ENCODE measurements at places on chromosomes 5 and 9.

- no peak for DNase-seq
Measured at GRCh38 chr9:70389621-70390266, 24.7 kb downstream of the KLF9 start.

GRCh38 chr5:7395432-7395946, 449 bp upstream of the ADCY2 start:
- no peak for DNase-seq

DNA sequence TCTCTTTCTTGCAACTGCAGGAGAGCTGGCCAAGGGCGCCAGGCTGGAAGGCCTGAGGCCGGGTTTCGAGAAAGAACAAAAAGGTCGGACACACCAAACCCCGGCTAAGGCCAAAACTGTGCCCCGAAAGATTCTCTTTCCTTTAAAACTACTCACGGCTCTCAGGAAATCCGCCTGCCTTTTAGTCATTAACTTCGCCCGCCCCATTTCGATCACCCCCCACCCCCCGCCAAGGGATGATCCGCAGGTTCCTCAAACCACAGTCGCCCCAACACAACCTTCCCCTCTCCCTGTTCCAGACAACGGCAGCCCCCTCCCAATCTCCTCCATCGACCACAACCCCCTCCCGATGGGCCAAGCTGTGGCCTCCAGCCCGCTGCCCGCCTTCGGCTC, 536 bp downstream of the FEM1C start:
- DNase-seq = peak; percentile 79

- DNase-seq = no peak
Measured at GRCh38 chr5:180433032-180433422, 61.2 kb upstream of the CNOT6 start.

DNA sequence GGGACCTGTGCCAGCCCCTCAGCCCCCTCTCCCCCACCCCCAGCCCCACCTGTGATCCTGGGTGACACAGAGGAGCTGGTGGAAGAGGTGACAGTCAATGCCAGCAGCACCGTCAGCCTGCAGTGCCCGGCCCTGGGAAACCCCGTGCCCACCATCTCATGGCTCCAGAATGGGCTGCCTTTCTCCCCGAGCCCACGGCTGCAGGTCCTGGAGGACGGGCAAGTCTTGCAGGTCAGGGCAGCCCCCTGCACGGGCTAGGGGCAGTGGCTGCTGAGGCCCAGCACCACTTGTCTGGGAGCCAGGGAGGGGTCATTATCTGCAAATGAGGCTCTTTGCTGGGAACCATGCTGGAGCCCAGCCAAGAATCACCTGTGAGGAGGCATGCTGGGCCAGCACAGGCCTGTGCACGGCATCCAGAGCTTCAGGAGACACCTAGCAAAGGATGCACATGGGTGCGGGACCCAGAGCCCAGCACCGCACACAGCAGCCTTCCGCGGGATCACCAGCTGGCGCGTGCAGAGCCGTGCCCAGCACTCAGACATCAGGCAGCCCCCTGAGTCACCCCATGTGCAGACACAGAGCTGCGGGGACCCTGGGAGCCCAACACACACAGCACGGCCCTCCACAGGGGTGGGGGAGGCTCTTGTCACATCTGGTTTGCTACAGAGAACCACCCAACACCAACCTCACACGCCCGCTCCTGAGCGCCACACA, 62.0 kb upstream of the ASS1 start:
- no peak for DNase-seq

- DNase-seq = no peak
Measured at GRCh38 chr9:101026824-101027223, 1.7 kb upstream of the PLPPR1 start.

GRCh38 chr5:32384621-32385020, 59.9 kb downstream of the ZFR start:
- no peak for DNase-seq
